Brain (organoid and tissue), 16 donors: ENCODE measurements at places on chromosomes 1 and 21.

- DNase-seq: no peak
These were observed 40.5 kb downstream of the CD34 start for GRCh38 chr1:207870306-207871031.

- DNase-seq: no peak
These were observed 110.8 kb upstream of the ZC3H12A start for GRCh38 chr1:37363535-37363934.

GRCh38 chr1:108028841-108029388, 63.9 kb upstream of the VAV3 start:
- no peak for DNase-seq

- DNase-seq: no peak
These were observed 28.5 kb upstream of the DR1 start for GRCh38 chr1:93317207-93317606.

- DNase-seq: no peak
These were observed 5.0 kb downstream of the HAPLN2 start for GRCh38 chr1:156623946-156624813.

- no peak for DNase-seq
These were observed 197.5 kb upstream of the PTBP2 start for GRCh38 chr1:96524100-96524499.

DNA sequence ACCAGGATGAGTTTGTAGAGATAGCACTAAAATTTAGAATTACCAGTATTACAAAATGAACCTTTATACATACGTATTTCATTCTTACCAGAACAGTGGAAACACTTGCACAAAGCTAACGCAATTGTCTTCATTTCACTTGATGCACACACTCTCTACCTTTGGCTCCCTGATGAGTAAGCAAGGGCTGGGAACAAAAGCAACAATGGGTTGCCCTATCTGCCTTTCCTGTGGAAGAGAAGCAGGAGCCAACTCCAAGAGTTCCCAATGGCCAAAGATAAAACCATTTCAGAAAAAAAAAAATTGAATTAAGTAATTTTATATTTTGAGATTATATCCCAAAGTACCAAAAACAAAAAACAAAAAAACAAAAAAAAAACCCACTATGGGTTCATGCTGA, 344.1 kb upstream of the GREM2 start:
- DNase-seq: no peak

GRCh38 chr1:237891979-237892378, 1.3 kb upstream of the ZP4 start:
- DNase-seq: no peak

DNA sequence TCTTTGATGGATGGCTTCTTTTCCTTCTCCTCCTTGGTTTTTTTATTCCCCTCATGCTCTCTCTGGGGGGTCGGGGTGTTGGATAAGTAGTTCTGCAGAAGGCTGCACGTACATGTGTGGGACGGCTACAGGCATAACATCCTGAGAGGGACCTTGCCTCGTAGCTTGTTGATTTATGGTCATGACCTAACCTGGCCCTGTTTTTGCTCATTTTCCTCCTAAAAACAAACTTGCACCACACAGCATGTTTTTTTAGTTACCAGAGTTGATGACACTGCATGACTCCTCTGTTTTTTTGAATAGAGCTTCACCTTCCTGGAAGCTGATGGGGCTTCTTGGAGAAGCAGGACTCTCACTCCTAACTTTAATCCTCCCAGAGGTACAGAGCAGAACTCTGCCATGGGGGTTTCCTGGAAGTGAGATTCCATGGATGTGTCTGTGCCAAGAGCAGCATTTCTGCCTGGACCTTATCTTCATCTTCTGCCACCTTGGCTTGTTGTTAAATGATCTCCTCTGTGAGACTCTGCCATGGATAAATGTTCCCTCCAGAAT, 114.7 kb downstream of the PAPPA2 start:
- DNase-seq: no peak

- no peak for DNase-seq
These were observed 8.9 kb upstream of the ZNF669 start for GRCh38 chr1:247113094-247113497.

GRCh38 chr1:197921235-197922069, 4.3 kb downstream of the LHX9 start:
- peak; percentile 54 for DNase-seq

DNA sequence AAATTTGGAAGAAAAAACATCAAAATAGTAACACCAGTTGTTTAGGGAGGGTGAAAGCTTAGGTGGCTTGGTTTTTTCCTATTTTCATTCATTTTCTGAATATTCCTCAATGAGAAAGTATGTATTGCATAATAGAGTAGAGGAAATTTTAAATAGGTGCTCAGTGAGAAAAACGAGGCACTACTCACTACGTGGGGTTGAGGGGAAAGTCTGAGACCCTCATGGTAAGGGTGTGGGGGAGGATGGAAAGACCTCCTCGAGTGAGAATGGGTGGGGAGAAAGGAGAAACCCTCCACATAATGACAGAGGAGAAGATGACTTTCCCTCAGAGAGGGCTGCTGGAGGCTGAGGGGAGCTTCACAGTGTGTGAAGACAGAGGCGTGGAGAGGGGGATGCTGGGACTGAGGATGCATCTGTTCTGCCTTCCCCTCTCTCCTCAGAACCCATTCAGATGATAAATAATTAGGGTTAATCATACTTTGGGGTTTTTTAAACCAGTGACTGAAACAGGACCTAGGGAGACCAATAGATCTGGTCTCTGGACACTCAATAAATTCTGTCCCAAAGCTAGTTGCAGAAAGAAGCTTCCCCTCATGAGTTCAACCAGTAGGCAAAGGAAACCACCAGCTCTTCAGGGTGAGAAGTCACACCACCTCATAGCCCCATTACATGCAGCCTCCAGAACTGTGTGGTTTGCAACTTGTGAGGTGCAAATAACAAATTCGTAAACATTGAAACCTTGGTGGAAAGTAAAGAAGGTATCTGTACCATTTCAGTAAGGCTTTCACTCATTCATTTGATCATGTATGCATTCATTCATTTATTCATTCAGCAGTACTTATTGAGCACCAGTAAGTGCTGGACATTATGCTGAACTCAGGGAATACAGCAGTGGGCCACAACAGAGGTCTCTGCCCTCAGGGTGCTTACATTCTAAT, 17.1 kb downstream of the SLAMF7 start:
- DNase-seq: no peak

GRCh38 chr1:82220754-82221153, 420.0 kb downstream of the ADGRL2 start:
- DNase-seq: no peak

- DNase-seq: peak; percentile 28
These were observed 758 bp downstream of the DEPDC1 start for GRCh38 chr1:68495968-68496679.

DNA sequence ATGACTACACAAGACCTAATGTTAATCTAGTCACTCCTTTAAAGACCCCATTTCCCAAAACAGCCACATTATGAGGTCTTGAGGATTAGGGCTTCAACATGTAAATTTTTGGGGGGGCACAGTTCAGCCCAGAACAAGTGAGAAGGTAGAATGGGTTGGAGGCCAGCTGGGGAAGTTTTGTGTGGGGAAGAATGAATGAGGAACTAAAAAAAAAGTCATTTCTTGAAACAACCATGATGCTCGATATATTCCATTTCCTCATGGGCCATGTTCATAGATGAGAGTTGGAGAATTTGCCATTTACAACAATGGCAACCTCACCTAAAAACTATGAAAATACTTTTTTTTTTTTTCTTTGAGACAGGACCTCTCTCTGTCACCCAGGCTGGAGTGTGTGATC, 14.5 kb downstream of the NLRP3 start:
- DNase-seq: no peak

GRCh38 chr1:205056188-205056611, 13.2 kb downstream of the CNTN2 start:
- peak; percentile 88 for DNase-seq

- DNase-seq: no peak
These were observed 417 bp upstream of the GFI1 start for GRCh38 chr1:92487078-92487605.

- no peak for DNase-seq
These were observed 4.6 kb downstream of the RGS7 start for GRCh38 chr1:241352401-241352800.

- peak; percentile 85 for DNase-seq
These were observed 7.6 kb downstream of the GPR37L1 start for GRCh38 chr1:202130297-202130721.

GRCh38 chr21:22725436-22725835, 1727.2 kb downstream of the NCAM2 start:
- DNase-seq: no peak

- peak; percentile 9 for DNase-seq
These were observed 78.1 kb downstream of the PCBP3 start for GRCh38 chr21:45721671-45722070.
